ENCODE measurements at places on chromosomes 1 and 21.

DNA sequence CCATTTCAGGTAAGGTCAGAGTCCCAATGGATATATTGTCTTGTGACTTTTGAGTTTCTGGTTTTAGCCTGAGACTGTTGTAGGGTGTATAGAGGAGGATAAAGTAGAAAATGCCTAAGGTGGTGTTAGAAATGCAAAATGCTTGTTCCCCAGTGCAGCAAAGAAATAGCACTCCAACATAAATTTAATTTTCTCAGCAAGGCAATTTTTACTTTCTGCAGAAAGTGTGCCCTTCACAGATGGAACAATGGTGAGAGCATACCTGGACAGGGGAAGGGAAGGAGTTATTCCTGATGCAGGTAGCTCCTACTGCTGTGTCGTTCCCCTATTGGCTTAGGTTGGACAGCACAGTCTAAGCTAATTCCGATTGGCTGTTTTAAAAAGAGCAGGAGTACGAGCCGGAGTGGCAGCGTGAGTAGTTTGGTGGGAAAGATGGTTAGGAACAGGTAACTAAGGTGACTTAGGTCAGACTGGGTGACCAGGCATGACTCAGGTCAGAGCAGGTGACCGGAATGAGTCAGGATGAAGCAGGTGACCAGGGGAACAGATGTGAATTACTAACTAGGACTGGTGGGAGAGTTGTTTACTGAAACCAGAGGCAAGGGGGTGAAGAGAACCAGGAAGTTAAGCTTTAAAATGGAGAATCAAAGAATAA is 21.5 kb downstream of the SPATA45 start:
- DNase-seq: no peak

GRCh38 chr1:16372535-16373285 is 5.7 kb downstream of the SZRD1 start:
- DNase-seq: no peak

DNA sequence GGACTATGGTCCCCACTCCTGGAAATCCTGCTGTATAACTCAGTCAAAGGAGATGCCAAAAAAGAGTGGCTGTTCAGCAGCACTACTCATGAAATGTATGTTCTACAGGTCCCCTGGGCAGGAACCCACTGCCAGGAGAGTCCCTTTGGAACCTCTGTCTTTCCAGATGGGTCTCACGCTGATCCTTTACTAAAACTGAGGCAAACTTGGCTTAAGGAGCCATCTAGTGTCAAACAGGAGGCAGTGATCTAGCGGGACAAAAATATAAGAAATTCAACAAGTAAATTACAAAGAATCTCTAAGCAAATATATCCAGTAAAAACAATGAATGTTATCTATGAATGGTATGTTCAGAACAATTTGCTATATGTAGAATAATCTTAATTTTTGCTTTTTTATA is 80.5 kb upstream of the PRMT6 start:
- DNase-seq: no peak

DNA sequence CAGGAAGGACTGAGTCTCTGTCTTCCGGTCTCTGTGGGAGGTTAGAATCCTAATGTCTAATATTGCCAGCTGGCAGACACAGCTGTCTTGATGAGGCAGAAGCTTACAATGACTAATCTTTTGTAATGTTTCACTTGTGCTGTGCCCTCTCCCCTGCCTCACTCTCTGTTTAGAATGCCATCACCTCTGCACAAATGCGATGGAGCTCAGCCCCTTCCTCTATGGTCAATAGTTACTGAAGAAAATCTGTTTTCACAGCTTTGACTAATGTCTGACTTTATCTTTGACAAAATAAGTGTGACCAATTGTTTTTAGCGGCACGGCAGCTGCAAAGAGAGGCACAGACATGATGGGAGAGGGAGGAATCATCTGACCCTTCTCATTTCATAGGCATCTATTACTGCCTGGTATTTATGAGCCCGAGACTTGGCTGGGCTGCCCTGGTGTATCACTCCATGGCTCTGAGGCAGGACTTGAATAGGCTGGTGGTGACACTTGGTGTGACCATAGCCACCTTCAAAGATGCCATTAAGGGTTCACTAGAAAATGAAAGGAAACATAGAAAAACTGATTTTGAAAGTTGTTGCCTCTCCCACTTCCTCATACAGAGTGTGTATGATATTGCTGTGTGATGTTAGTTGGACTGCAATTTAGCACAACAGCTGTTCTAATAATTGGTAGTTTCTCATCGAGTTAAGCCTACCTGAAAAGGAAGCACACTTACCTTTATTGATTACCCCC is 163.2 kb upstream of the NBPF11 start:
- no peak for DNase-seq

- no peak for DNase-seq
These were observed 9.2 kb downstream of the INSL5 start for GRCh38 chr1:66791621-66792610.

All from anterior cingulate cortex (tissue), 58 donors.